ENCODE measurements at places on chromosomes 16 and 17.

GRCh38 chr16:48156790-48157209 lies 1.0 kb upstream of the ABCC12 start:
- DNase-seq: peak; percentile 96

- DNase-seq: no peak
These were observed 91.2 kb downstream of the STXBP4 start for GRCh38 chr17:55059724-55060123.

DNA sequence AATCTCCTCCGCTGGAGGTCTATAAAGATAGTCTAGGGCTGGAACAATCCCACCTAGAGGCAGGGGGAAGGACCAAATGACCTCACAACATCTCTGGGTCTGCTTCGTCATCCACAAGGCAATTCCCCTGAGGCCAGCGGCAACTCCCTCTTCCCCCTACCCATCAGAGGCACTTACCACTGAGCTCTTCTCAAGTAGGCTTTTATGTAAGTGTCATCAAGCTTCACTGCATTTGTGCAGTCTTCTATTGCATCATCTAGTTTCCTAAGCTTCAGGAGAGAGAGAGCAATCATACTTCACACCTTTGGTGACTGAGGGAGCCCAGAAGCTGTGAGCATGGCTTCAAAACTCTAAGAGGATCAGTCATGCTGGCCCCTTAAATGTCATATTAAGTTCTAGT lies 21.0 kb downstream of the CNP start:
- no peak for DNase-seq

- DNase-seq: peak; percentile 33
These were observed at the start of gene MEIOC for GRCh38 chr17:44655983-44656710. MEIOC (plus strand) TSS chr17:44656468; CDS start chr17:44656614, 146 bp downstream.

DNA sequence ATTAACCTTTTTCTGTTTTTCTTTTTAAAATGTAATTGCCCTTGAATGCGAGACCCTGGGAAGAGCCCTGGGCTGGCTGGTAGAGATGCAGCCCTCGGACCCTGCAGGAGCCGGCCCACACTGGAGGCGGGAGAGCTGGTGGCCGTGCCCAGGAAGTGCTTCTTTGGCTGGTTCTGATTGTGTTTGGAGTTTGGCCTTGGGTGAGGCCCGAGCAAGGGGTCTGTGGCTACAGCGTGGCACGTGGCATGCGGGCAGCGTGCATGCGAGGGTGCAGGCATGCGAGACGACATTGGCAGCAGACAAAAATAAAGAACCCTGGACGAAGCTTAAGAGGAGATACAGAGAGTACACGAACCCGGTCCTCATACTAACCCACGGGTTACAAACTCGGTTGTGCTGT lies 49.7 kb downstream of the PRMT7 start:
- DNase-seq: no peak

DNA sequence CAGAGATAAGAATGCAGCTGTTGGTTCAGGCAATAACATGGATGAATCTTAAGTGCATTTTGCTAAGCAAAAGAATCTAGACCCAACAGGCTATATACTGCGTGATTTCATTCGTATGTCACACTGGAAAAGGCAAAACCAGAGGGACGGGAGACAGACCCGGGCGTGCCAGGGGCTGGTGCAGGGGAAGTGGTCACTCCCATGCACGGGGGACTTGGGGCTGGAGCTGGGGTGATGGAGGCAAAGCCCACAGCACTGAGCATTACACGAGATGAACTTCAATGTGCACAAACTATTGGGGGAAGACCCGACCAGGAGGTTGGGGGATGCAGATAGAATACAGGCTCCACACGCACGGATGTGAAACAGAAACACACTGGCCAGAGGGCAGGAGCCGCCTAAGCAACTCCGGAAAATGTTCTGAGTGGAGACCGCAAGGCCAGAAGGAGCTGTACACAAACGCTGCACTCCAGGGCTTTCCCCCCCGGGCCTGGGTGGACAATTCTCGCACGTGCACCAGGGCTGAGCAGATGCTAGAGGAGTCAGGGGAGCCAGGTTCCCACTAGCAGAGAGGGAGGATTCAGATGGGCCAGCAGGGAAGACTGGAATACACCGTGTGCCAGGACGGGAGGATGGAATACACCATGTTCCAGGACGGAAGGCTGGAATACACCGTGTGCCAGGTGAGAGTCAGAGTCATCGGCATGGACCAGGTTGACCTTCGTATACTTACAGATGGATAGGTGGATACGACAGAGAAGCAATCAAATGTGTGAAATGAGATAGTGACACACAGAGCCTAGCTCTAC lies 11.3 kb downstream of the LMF1 start:
- DNase-seq: no peak

DNA sequence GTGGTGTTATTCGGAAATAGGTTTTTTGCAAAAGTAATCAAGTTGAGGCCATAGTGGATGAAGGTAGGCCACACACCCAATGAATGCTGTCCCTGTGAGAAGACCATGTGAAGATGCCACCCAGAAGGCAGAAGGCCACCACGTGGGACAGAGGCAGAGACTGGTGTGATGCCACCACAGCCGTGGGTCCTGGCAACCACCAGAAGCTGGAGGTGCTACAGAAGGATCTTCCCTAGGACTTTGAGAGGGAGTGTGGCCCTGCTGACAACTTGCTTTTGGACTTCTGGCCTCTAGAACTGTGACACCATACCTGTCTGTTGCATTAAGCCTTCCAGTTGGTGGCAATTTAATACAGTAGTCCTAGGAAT lies 49.3 kb downstream of the RMI2 start:
- DNase-seq: no peak

- DNase-seq: no peak
These were observed 590 bp downstream of the TMEM219 start for GRCh38 chr16:29962344-29962994.

DNA sequence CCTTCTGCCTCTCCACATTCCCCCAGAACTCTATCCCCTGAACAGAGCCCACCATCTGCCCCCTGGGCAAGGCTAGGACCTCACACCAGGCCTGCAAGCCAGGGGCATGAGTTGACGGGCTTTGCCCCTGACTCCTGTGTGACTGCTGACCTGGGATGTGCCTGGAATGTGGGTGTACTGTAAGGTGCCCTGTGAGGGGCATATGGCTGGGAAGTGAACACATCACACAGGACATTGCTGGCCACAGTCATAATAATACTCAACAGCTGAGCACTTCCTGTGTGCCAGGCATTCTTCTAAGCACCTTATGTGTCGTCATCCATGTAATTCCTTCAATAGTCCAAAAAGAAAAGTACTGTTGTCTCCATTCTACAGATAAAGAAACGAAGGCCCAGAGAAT lies 13.3 kb downstream of the CES4A start:
- DNase-seq: no peak

GRCh38 chr17:78322327-78322857 lies 37.5 kb downstream of the SOCS3 start:
- no peak for DNase-seq

- DNase-seq: peak; percentile 40
These were observed 17.5 kb upstream of the MTMR4 start for GRCh38 chr17:58531661-58532554.

GRCh38 chr17:75047398-75048098 lies 523 bp downstream of the KCTD2 start:
- no peak for DNase-seq

DNA sequence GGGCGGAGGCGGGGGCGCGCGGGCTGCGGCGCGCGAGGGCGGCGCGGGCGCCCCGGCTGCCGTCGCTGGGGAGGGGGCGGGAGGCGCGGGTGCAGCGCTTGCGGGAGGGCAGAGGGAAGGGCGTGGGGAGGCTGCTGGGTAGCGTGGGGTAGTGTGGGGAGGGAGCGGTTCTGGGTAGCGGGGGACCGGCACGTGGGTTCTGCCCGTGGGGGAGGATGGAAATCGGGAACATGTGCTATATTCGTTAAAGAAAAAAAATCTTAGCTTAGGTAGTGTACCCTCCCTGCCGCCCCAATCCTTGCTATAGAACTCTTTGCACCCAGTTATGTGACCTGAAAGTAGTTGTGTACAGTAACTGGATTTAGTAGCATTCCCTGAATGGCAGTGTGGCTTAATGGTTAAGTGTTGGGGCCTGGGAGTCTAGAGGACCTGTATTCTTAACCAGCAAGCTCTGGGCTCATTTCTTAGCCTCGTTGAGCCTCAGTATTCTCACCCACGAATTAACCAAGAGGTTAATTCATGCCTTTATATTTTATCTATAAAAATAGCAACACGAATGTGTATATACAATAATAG lies 646 bp downstream of the RABEP1 start:
- DNase-seq: no peak

GRCh38 chr16:56608876-56609462 lies 585 bp downstream of the MT2A start:
- DNase-seq: no peak

- DNase-seq: no peak
These were observed 664.6 kb upstream of the CA10 start for GRCh38 chr17:52823155-52823554.

- DNase-seq: no peak
These were observed 16.2 kb downstream of the GPRC5B start for GRCh38 chr16:19868421-19868820.

GRCh38 chr17:77601054-77601979 lies 357.2 kb upstream of the TNRC6C start:
- DNase-seq: no peak

DNA sequence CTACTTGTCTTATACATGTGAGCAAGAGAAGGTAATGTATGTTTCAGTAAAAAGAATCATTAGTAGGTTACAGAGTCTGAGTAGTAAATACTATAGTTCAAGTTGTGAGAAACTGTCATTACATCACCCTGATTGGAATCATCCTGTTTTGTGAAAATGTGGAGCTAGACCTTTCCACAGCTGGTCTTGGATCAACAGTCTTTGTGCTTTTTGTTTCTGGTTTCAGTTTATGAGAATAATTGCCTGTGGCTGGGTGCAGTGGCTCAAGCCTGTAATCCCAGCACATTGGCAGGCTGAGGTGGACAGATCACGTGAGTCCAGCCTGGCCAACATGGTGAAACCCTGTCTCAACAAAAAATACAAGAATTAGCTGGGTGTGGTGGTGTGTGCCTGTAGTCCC lies 19.7 kb upstream of the SHISA9 start:
- DNase-seq: no peak

Data from neural crest cell (in vitro differentiated cells).